ENCODE measurements at places on chromosomes 1 and 21. TPM values are rescaled to one million over a fixed set of nuclear protein-coding genes. Genes with fewer than 3 reads are reported as not detected.

GRCh38 chr1:118159569-118159968 is 25.5 kb downstream of the SPAG17 start:
- no peaks in the 10 kb centered on the region for H3K27me3 ChIP-seq
- no peaks in the 10 kb centered on the region for H3K4me1 ChIP-seq
- no peak overlapping the region for H3K27ac ChIP-seq
- DNase-seq = no peak
- no peaks in the 10 kb centered on the region for H3K36me3 ChIP-seq

The DIO1 gene
- total RNA-seq = 0.28 TPM

The ZMYM1 gene
- total RNA-seq = 39.1 TPM

The KCNN3 gene
- 0.05 TPM for total RNA-seq

The DNASE2B gene
- not detected for total RNA-seq

The APOBEC4 gene
- total RNA-seq = not detected

The FAM163A gene
- not detected for total RNA-seq

The SYTL1 gene
- 2.4 TPM for total RNA-seq

Measured in Panc1 (cell line).